Astrocyte of the cerebellum (primary cell): ENCODE measurements at places on chromosomes 5 and 9.
A peak's percentile ranks its signal among the peaks of the same experiment; 100 is the strongest.

GRCh38 chr5:153969563-153969895 is 69.2 kb downstream of the FAM114A2 start:
- DNase-seq, result no peak

GRCh38 chr5:43514816-43515677 is at the start of gene C5orf34:
Gene C5orf34, minus strand, starts transcription at chr5:43515148. Its CDS starts 5,809 bp downstream, at chr5:43509339.
- DNase-seq, result peak; percentile 87

- no peak for DNase-seq
Measured at GRCh38 chr5:177487144-177487543, 10.3 kb downstream of the PDLIM7 start.

DNA sequence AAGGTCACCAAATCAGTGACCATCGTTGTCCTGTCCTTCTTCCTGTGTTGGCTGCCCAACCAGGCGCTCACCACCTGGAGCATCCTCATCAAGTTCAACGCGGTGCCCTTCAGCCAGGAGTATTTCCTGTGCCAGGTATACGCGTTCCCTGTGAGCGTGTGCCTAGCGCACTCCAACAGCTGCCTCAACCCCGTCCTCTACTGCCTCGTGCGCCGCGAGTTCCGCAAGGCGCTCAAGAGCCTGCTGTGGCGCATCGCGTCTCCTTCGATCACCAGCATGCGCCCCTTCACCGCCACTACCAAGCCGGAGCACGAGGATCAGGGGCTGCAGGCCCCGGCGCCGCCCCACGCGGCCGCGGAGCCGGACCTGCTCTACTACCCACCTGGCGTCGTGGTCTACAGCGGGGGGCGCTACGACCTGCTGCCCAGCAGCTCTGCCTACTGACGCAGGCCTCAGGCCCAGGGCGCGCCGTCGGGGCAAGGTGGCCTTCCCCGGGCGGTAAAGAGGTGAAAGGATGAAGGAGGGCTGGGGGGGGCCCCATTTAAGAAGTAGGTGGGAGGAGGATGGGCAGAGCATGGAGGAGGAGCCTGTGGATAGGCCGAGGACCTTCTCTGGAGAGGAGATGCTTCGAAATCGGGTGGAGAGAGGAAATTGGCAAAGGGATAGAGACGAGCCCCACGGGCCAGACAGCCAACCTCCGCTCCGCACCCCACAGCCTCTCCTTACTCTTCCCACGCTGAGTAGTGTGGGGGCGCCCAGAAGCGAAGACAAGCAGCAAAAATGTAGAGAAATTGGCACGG is 1.7 kb downstream of the RXFP3 start:
- no peak for DNase-seq

- no peak for DNase-seq
Measured at GRCh38 chr5:98770209-98770910, 3.1 kb upstream of the RGMB start.

DNA sequence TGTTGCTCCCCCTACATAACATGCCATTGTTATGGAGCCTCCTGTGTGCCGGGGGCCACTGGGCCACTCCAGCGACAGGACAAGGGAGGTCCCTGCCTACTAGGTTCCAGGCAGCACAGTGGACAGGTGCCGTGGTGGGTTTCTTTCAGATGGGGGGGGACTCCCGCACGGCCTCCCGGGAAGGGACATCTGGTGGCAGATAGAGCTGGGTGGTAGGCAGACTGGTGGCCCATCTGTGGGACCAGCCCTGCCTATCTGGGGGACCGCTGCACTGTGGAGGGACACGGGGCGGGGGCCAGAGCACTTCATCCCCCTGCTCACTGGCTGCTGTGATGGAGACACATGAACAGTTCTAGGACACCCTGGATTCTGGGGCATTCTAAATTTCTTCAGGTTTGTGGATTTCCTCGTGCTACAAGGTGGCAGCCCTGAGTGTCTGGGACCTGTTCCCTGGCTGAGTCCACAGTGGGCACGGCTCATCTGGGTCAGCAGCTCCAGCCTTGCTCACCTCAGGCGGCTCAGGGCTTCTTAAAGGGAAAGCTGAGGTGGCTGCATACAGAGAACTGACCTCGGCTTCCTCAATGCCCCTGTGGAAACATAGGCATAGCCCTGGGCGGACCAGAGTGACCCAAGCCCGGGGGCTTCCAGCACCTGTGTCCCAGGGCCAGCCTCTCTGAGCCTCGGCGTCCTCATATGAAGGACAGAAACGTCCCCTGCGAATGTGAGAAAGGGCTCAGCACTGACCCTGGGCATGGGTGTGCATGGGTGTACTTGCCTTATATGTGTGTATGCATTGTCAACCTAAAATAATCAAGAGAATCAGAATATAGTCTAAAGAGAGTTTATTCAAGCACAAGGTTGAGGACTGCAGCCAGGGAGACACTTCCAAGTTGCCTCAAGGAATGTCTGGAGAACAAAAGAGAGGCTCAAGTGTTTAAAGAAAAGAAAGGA is 22.5 kb downstream of the FGD3 start:
- no peak for DNase-seq

GRCh38 chr9:89999176-89999533 is 394.3 kb downstream of the GADD45G start:
- DNase-seq, result no peak

DNA sequence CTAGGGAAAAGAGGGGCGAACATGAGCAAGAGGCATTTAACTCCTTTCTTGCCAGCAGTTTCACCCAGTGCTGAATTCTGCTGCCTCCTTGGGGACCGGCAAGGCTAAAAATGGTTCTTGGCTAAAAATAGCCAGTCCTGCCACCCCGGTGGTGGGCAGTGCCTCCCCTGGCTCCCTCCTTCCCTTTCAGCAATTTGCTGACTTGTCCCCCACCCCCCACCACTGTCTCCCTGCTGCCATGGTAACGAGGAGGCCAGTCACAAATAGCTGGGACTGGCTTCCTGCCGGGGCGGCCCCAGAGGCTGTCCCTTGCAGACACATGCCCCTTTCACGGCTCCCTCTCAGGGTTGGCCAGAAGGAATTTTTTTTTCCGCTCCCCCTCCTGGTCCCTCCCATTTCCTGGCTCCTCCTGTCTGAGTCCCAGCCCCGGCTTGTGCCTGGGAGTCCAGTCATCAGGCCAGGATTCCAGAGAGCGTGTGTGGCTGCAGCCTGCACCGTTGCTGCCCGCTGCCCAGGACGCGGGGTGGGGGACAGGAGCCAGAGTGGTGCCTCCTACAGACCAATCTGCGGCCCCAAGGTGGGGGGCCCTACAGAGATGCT is 130.3 kb downstream of the RGS3 start:
- peak; percentile 92 for DNase-seq

DNA sequence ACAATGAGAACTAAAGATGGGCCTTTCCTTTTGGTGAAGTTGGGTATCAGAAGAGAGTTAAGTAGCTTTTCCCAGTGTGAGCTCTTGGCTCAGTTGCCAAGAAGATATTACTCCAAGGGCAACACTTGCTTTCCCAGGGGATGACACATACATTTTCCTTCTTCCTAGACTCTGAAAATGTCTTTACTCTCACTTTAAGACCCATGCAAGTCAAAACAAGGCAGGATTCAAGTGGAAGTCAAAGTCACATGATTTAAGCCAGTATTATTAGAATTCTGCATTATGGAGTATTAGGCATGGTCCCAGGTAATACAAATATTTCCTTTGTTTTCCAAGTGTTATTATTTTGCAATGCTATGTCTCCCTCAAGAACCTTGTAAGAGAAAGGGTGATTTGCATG is 175.1 kb downstream of the PPP2R2B start:
- DNase-seq, result no peak

GRCh38 chr9:33177086-33177485 is 9.9 kb upstream of the B4GALT1 start:
- no peak for DNase-seq

DNA sequence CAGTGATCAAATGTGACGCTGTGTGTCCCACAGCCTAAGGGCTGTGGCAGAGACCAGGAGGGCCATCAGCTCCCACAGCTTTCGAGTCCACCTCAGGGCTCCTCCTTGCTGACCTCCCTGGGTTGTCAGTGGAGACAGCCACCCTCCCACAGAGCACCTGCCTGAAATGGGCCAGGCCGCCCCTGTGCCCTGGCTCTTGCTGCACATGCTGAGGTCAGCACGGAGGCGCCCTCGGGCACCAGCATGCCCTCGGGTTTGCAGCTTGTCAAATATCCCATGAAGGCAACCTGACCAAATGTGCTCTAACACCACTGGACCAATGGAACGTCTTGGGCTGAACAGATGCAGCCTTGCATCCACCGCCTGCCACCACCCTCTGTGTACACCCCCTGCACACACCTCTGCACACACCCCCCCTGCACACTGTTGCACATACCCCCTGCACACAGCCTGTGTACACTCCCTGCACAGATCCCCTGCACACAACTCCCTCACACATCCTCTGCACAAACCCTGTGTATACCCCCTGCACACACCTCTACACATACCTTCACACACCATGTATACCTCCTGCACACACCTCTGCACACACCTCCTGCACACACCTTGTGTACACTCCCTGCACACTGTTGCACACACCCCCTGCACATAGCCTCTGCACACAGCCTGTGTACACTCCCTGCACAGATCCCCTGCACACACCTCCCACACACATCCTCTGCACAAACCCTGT is 2.0 kb upstream of the CEP72 start:
- DNase-seq, result no peak

DNA sequence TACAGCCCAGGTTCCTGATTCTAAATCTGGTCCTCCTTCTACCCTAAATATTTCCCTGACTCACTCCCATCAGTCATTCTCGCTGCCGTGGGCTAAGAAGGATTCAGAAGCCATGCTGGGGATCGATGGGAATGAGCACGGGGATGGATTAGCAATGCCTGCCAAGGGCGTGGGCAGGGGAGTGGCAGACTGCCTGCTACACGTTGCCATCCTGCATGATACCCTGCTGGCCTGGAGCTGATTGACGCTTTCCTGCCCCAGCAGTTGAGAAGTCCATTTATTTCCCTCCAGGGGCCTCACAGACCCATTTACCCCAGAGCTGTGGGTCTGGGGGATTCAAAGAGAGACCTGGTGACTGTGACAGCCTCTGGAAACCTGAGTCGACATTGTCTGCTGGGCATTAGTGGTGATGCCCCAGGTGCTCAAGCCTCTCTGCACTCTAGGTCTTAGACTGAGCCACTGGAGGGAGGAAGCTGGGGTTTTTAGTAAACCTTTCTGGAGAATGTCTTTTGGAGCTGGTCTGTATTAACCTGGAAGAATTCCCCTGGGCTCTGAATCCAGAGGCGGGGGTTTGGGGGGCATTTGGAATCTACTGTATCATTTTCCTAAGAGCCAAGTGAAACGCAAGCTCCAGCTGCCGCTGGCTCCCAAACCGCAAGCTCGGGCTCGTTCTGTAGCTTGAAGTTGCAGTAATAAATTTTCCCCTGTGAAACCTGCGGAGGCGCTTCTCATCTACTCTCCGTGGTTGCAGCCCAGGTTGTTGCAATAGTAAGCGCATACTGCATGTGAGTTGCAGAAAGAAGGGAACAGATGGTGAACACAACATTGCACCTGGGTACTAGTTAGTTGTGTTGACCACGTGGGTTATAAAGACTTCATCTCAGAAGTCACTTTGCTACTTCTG is 76.3 kb upstream of the RAPGEF1 start:
- no peak for DNase-seq

GRCh38 chr5:59293700-59294099 is 599.8 kb downstream of the PDE4D start:
- no peak for DNase-seq

GRCh38 chr9:137195525-137196220 is 4.9 kb downstream of the TPRN start:
- no peak for DNase-seq

GRCh38 chr9:93587651-93588347 is 11.4 kb downstream of the PHF2 start:
- no peak for DNase-seq
